ENCODE measurements at places on chromosomes 3 and 15. TPM values are rescaled to one million over a fixed set of nuclear protein-coding genes. Genes with fewer than 3 reads are reported as not detected.

- DNase-seq: peak; percentile 96
These were observed 34.6 kb upstream of the THSD4 start for GRCh38 chr15:71080705-71081104.

- DNase-seq: no peak
These were observed 35.5 kb downstream of the ESYT3 start for GRCh38 chr3:138469874-138470273.

GRCh38 chr3:177134816-177135210 lies 62.5 kb downstream of the TBL1XR1 start:
- no peak for DNase-seq

- peak; percentile 81 for DNase-seq
These were observed 82.6 kb upstream of the GCNT3 start for GRCh38 chr15:59528961-59529402.

- no peak for DNase-seq
These were observed 17.6 kb downstream of the NISCH start for GRCh38 chr3:52473026-52473425.

- peak; percentile 94 for DNase-seq
These were observed 141.2 kb upstream of the SLC7A14 start for GRCh38 chr3:170726976-170727661.

DNA sequence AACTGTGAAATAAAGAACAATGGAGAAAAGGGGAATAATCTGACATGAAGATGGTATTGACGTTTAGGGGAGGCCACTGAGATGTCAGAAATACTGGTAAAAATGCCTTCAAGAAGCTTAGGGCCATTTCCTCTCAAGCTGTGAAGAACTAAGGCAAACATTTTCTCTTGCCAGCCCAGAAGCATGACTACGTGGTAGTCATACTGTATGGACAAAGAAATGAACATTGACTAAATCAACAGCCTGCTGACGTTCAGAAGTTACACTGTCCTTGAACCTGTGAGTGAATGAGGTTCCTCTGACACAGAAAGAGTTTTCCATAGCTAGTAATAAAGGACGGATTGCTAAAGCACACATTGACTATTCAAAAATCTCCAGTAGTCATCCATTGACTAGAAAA lies 121.0 kb downstream of the P3H2 start:
- peak; percentile 62 for DNase-seq

- no peak for DNase-seq
These were observed 27.8 kb downstream of the STARD5 start for GRCh38 chr15:81296186-81296585.

DNA sequence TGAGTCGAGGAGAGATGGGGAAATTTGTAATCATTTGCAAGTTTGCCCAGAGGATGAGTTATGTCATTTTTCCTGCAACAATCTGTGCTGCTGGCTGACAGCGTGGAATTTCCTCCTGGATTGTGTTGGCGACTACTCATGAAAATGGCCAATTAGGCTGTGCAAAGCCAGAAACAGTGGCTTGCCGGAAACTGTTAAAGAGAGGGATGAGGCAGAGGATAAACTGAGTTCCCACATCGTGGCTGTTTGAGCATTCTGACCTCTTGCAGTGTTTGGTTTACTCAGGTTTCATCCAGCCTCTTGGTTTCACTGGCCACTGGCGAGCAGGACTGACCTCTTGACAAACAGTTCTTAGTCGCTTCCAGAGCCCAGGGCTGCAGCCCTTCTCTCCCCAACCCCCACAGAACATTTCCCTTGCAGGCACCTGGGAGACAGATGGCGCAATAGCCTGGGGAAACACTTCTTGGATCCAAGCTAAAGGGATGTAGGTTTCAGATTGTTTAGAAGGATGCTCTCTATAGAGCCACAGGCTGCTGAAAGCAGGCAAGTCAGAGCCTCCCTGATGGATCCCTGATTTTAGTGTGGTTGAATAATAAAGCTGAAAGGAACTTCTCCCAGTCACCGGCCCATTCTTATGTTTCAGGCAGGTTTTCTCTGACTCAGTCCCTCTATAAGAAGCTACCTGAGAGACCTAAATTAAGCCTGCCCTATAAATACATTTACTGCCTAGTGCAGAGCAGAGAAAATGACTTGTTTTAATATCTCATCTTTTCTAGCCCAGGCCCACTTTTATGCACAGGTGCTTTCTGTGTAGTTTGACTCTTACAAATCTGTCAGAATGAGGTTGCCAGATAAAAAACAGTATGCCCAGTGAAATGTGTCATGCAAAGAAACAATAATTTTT lies 92.8 kb upstream of the UBE2E1 start:
- peak; percentile 96 for DNase-seq

DNA sequence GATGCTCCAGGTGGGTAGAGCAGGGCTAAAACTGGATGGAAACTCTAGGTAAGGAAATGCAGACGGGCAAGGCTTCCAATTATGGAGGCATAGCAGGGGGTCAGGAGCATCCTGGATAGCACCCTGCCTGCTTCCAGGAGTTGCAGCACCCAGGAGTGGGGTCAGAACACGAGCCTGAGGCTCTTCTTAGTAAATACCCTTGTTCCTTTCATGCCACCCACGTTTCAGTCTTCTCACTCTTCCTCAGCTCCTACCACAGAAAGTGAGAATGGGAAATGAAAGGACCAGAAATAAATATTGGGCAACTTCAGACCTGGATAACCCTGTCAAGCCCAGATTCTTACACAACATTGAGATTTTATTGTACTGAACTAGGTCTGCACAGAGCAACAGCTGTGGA lies 16.4 kb downstream of the CCR1 start:
- DNase-seq: no peak

DNA sequence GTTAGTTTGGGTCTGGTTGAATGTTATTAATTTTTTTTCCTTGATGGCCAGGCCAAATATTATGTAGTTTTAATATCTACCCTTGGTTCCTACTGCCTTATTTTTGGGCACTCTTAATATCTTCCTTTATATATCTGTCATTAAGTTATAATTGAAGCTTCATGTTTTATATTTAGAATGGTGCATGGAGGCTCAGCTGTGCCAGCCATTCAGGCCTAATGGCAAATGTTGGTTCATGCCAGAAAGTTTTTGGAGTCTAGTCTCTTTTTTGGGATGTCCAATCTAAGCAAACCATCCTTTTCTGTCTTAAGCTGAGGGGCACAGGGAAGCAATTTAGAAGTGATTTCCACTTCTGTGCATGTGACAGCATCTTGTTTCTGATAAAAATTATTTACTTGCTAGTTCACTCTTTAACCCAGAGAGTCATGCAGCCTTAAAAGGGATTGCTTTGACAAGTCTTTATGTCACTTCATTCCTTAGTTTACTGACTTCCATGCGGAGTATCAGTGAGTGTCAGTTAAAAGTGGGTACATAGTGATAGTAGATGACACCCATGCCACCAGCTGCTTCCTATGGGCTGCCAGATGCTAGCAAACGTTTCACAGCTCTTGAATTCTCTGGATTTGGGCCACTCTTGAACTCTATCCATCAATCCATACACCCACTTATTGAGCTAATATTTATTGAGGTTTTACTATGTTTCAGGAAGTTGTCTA lies 33.0 kb downstream of the MITF start:
- no peak for DNase-seq

- DNase-seq: peak; percentile 59
These were observed 112.1 kb downstream of the CMSS1 start for GRCh38 chr3:99929745-99930139.

GRCh38 chr3:171293142-171293782 lies 166.9 kb downstream of the TNIK start:
- DNase-seq: no peak

DNA sequence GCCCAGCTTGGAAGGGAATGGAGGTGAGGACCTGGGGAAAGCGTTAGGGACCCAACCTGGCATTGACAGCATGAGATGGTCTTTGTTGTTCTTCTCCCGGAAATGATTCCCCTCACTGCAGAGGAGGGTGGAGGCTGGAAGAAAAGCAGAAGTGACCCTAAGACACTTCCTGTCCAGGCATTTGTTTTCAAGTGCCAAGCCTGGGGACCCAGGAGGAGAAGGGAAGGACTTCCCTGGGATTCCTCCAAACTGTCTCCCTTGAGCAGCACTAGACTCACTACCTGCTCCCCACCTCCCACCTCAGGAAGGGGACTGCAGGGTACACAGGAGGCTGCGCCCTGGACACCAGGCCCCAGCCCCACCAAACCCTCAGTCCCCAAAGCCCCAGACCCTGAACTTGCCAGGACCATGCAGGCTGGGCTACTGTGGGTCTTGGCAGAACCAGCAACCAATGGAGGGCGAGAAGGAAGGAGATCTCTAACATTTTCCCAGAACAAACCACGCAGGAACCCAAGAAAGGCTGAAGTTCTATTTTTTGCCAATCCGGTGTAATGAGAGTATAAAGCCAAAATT lies 9.8 kb upstream of the VIPR1 start:
- no peak for DNase-seq

GRCh38 chr3:45795882-45796765 lies at the start of gene SLC6A20:
Gene SLC6A20, minus strand, starts transcription at chr3:45796536. Its CDS starts 117 bp downstream, at chr3:45796419.
- DNase-seq: no peak

DNA sequence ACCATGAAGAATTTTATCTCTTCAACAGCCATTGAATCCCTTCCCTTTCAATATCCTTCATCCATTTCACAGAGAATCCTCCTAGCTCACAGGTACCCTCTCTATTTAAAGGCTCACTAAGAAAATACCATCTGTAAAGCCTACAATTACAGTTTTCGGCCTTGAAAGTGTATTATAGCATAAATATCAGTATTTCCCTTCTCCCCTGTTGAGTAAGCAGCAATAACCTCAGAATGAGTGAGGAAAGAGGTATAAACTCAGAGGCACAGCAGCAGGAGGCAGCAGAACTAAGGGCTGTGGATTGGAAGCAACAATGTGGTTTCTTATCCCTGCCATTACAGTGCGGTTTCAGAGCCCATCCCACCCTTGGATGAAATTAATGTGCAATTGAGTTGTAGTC lies 360.6 kb upstream of the ATP10A start:
- DNase-seq: no peak

- peak; percentile 59 for DNase-seq
These were observed 95.3 kb downstream of the ITPR1 start for GRCh38 chr3:4588466-4588865.

GRCh38 chr3:122628567-122628966 lies 51.1 kb downstream of the PARP15 start:
- DNase-seq: no peak

DNA sequence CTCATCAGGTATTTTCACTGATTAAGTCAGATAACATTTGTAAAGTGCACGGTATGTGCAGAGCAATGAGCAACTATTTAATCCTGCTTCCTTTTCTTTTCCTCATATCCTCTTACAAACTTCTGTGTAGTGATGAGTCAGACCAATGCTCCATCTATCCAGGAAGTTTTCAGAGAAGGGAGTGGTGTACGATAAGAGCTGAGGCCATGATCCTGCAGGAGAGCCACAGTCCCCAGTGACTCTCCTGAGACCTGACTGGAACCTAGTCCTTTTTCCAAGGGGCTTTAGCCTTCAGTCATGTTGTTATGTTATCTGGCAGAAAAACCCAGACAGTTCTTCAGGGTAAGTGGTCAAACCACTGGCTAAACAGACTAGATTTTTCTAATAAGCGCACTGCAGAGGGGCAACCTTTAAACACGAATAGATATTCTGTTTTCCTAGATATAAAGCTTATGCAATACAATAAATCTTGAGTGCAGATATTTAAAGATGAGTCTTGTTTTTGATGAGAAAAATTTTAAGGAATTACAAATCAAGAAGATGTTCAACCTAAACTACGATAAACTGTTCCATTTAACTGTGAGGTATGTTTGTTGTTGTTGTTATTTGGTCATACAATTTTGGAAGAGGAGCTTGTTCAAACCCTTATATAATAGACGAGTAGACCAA lies 110.5 kb upstream of the RAP2B start:
- peak; percentile 92 for DNase-seq

GRCh38 chr15:80722811-80723210 lies 27.7 kb downstream of the ABHD17C start:
- DNase-seq: no peak

- DNase-seq: no peak
These were observed 7.6 kb upstream of the THBS1 start for GRCh38 chr15:39573287-39573686.

- DNase-seq: peak; percentile 46
These were observed at the start of gene DUSP7 for GRCh38 chr3:52056521-52056967. Gene DUSP7, minus strand, starts transcription at chr3:52056571. Its CDS starts 205 bp downstream, at chr3:52056366.

- no peak for DNase-seq
These were observed 151.1 kb upstream of the HES1 start for GRCh38 chr3:193984876-193985275.

GRCh38 chr3:111506435-111506834 lies 35.6 kb upstream of the CD96 start:
- DNase-seq: no peak

- no peak for DNase-seq
These were observed 41.5 kb downstream of the TBC1D2B start for GRCh38 chr15:78035861-78036476.

GRCh38 chr3:128217702-128218547 lies 64.6 kb downstream of the EEFSEC start:
- DNase-seq: peak; percentile 79

GRCh38 chr15:35911052-35911777 lies 365.2 kb upstream of the DPH6 start:
- DNase-seq: no peak

- peak; percentile 81 for DNase-seq
These were observed 26.3 kb upstream of the MNS1 start for GRCh38 chr15:56491110-56491722.

- no peak for DNase-seq
These were observed 245.4 kb downstream of the SLCO3A1 start for GRCh38 chr15:92098869-92099268.

DNA sequence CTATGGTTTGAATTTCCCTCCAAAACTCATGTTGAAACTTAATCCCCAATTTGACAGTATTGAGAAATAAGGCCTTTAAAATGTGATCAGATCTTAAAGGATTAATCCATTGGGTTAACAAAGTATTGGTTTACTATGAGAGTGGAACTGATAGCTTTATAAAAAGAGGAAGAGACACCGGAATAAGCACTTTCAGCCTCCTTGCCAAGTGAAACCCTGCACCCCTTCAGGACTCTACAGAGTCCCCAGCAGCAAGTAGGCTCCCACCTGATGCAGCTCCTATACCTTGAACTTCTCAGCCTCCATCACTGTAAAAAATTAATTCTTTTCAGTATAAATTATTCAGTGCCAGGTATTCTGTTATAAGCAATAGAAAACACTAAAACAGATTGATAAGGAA lies 348.3 kb downstream of the CGGBP1 start:
- DNase-seq: no peak

The MAGEL2 gene
- total RNA-seq: under 0.01 TPM

The C2CD4A gene
- not detected for total RNA-seq

The STRIT1 gene
- not detected for total RNA-seq

The GUCA1C gene
- not detected for total RNA-seq

The PRR20G gene
- not detected for total RNA-seq

The TMEM108 gene
- 0.18 TPM for total RNA-seq

The DGKG gene
- 2.5 TPM for total RNA-seq

The EID1 gene
- 308 TPM for total RNA-seq

The IQCF2 gene
- total RNA-seq: not detected

The FSD2 gene
- total RNA-seq: not detected

The TBCCD1 gene
- 19.7 TPM for total RNA-seq

The CHRFAM7A gene
- total RNA-seq: not detected

The CFAP100 gene
- not detected for total RNA-seq

The BDH1 gene
- total RNA-seq: 3.1 TPM

The TRIM42 gene
- not detected for total RNA-seq

The GPR171 gene
- total RNA-seq: not detected

The MEX3B gene
- 6.7 TPM for total RNA-seq
